ENCODE measurements at places on chromosomes 16 and 17.

DNA sequence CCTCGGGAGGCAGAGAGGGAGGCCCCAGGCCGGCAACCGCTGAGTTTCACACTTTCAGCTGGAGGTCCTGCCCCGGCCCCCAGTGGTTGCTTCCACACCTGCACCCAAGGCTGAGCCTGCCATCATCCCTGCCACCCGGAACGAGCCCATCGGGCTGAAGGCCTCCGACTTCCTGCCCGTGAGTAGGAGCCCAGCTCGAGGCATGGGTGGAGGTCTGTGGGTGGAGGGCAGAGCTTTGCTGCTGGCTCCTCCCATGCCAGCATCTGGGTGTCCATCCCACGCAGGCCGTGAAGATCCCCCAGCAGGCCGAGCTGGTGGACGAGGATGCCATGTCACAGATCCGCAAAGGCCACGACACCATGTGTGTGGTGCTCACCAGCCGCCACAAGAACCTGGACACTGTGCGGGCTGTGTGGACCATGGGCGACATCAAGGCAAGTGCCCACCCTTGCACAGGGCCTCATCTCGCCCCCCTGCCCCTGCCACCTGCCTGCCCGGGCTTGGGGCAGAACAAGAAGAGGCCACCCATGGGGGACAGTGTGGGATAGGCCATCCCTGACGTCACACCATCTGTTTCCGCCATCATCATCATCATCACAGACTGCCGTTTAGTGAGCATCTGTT lies 19.6 kb downstream of the KATNB1 start:
- no peak for DNase-seq

DNA sequence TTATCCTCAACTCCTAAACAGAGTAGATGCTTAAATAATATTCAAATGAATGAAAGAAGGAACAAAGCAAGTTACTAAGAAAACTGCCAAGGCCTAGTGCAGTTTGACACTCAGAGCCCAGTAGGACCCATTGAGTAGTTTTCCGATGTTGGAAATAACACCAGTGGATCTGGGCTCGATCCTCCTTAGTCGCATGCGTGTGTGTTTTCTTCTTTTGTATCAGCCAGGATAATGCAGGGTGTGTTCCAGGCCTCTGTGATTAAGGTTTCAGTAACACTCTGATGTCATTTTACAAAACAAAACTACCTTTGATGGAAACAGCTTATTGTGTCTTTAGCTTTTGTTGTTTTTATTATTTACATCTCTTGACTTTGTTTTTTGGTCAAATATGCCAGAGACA lies 24.5 kb downstream of the KSR1 start:
- no peak for DNase-seq

DNA sequence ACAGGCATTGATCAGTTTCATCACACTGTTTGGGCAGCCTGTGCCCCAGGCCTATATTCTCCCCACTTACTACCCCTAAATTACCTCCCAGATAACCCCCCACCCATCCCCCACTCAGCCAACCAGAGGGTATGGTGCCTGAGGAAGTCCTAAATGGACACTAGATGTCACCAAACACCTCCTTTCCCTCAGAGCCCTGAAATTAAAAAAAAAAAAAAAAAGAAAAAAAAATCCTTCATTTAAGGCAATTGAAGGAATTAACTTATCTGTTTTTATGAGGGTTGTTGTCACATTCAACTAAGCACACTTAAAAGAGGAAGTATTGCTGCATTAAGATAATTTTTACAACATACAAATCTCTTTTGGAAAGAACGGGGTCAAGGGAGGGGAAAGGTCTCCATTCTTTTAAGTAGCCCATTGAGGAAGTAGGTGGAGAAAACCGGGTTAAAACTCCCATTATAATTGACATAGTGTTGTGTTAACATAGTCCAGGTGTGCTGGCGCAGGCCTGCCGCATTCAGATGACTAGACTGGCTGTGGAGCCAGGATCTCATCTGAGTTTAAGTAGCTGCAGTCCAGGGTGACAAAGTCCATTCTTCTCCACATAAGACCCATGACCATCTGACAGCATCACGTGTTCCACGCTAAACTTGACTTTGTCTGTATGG lies 46.3 kb downstream of the SNX11 start:
- DNase-seq: no peak

DNA sequence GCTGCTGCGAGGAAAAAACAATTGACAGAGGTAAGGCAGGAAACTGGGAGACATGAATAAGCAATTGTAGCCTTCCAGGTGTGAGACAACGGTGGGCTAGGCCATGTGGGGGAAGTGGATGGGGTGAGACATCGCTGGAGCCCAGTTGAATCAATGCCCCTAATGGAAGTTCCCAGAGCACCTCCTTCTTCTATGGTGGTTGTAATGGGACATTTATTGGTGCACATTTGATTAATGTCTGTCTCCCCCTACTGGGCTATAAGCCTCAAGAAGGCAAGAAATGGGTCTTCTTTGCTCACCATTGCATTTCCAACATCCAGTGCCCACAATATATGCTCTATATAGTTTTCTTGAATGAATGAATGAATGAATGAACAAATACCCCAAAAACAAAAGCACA lies 22.7 kb upstream of the CD300E start:
- DNase-seq: no peak

GRCh38 chr16:71426069-71426879 lies 15.6 kb downstream of the TLE7 start:
- no peak for DNase-seq

- DNase-seq: no peak
These were observed 13.2 kb downstream of the UBALD2 start for GRCh38 chr17:76278268-76278908.

DNA sequence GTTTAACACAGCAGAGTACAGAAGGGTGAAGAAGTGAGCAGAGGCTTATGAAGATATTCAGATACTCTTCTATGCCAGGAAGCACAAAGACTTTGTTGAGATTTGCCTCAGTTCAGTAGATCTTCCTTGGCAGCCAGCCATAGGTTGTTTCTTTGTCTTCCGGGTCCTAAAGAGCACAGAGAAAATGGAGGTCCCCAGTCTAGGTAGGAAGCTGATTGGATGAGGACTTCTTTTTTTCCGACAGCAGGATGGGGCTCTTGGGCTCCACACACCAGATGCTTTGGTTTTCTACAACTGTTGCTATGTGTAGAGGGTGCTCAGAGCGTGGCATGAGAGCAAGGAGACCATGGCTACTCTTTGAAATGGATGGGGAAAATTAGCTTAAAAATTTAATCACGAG lies 8.3 kb upstream of the CDC6 start:
- DNase-seq: no peak

GRCh38 chr17:10042589-10043244 lies 137.6 kb upstream of the RCVRN start:
- no peak for DNase-seq

- DNase-seq: no peak
These were observed 24.0 kb downstream of the PIK3R5 start for GRCh38 chr17:8941520-8941919.

DNA sequence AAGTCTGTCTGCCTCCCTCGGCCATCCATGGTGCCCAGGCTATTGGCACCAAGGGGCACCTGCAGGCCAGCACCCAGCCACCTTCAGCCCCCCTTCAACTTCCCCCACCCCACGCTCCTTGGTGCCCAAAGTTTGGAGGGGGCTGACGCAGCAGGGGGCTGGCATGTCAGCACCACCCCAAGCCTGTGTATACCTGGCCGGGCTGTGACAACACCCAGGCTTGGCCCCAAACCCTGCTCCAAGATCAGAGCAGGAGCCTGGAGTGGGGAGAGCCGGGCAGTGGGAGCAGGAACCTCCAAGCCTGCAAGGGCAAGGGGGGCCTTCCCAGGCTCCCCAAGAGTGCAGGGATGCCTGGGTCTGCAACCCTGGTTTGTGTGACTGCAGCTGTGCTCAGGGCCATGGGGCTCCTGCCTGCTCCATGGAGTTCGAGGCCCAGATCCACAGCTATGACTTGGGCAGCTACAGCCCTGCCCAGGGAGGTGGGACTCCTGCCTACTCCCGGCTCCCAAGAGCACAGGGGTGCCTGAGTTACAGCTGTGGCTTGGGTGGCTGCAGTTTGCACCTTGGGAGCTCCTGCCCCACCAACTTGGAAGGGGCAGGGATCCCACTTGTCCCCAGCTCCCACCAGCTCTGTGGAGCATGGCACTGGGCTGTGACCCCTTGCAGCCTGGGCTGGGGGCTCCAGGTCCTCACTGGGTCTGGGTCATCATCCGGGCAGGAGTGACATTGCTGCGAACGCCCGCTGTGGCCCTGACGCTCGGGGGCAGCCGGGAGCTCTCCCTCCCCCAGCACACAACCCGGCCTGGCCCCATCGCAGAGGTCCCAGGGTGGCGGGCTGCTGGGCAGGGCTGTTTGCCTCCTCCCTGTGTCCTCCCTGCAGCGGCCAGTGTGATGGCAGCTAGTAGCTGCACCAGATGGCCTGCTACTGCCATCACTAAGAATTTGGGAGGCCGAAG lies 175.5 kb upstream of the SDK2 start:
- DNase-seq: no peak
